Astrocyte of the spinal cord (primary cell): ENCODE measurements at places on chromosomes 1 and 21.

GRCh38 chr1:31577515-31578192, 1.3 kb downstream of the TINAGL1 start:
- peak; percentile 36 for DNase-seq

DNA sequence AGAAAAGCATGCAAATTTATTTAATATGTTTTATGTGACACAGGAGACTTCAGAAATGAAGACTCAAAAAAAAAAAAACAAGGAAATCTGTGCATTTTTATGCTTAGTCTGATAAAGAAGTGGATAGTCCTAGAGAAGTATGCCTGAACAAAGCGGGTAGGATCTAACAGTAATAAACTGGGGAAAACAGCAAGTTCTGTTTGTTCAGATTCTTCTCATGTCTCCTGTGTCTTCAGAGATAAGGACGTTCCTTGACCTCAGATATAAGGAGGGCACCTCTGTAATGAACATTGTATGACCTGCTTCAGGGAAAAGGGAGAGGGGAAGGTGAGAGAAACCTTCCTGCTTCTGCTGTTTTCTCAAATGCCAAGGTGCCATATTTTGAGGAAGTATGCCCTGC, 67.7 kb upstream of the TNFSF18 start:
- DNase-seq, result no peak

DNA sequence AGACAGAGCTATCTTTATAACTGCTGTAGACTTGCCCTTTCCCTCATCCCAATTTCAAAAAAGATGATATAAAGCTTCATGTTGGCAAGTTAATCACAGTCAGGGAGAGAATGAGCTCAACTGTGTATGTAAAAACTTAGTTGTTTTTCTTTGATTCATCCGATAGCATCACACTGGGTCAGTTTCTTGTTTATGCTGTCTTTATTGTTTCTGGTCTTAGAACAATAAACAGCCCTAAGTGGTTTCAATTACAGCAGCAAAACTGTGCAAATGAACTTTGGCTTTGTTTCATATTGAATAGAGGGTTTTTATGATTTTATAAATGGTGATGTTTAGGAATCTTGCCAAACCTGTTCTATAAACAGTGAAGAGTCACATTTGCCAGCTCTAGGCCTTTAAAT, 423.8 kb upstream of the CXADR start:
- DNase-seq, result peak; percentile 65

- no peak for DNase-seq
Observed at GRCh38 chr1:209420276-209420675, 163.2 kb upstream of the CAMK1G start.

DNA sequence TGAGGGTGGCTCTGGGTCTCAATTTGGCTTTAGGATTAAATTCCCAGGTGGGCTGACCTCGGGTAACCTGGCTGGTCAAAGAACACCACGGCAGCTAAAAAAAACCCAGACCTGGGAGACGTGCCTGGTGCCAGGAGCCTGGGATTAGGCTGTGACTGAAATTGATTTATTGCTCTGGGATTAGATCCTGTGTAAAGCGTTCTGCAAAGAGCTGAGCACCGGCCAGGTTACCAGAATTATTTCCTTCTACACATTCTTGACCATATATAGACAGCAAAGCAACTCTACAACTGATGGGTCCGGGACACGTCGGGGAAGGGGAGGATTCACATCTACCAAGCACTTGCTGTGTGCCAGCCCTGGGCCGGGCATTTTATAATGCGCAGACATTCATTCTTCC, 45.2 kb downstream of the TMCO4 start:
- no peak for DNase-seq

DNA sequence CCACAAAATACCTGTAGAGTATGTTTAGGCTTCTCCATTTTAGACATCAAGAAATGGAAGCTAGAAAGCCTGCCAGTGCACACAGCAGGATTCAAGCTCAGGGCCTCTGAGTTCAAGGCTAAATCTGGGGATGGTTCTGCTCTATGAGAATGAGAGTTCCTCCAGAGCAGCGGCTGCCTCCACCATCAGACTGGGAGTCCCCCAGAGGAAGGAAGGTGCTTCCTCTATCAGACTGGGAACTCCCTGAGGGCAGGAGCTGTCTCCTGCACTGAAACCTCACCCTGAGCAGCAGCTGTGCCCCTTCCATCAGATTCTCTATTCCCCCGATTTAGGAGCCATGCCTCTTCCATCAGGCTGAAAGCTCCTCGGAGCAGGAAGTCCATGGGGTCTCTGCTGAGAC, 20.1 kb downstream of the PLA2G5 start:
- no peak for DNase-seq

DNA sequence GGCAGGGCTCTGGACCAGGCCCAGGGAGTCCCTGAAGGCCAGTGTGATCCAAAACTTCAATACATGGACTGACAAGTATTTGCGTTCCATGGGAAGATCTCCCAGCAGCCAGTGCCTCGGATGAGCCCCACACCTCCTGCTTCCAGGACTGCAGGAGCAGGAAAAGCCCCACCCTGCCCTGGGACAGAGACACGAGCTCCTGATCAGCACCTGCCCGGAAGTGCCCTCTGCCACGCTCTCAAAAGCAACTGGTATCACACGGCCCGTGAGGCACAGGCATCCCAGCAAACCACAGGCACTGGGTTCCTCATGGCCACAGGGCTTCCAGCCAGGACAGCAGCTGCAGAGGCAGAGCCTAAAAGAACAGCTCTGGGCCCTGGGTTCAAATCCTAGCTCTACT, 48.6 kb downstream of the ACOT7 start:
- DNase-seq, result no peak
